ENCODE measurements at places on chromosomes 4 and X.
A peak's percentile ranks its signal among the peaks of the same experiment; 100 is the strongest.

- no peak for DNase-seq
Observed at GRCh38 chrX:70219938-70220764, 14.3 kb upstream of the AWAT1 start.

DNA sequence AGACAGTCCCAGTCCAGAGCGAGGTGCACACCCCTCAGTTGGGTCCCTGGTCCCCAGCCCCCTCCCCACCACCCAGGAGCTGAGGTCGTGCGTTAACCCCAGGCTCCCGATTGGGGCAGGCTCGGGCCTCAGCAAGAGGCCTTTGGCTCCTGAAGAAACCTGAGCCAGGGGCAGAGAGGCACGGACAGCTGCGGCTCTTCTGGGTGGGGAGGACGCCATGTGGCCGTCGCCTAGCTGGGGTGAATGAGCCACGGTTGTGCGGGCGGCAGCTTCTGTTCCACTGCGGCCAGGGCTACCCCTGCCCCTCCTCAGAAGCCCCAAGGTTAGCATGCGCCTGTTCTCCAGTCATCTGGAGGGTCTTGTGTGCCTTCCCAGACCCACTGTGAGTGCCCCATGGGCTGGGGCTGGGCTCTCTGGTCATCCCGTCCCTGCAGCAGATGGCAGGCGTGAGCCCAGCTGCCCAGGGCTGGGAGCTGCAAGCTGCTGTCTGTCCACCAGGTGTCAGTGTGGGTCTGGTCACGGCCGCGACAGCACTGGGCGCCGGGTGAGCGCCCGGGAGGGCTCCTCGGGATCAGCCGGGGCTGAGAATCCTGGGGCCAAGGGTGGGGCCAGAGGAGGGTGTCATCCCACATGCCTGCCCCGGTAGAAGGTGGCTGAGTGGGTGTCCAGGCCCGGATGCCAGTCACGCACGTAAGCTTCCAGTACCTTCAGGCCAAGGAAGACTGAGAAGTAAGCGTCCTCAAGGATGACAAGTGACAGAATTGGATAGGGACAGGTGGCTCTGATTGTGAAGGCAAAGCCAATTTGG lies 21.9 kb downstream of the ATP2B3 start:
- peak; percentile 71 for DNase-seq

- no peak for DNase-seq
Observed at GRCh38 chr4:151669990-151670389, 90.8 kb downstream of the GATB start.

GRCh38 chr4:55398461-55398860 lies 2.7 kb downstream of the TMEM165 start:
- no peak for DNase-seq

- DNase-seq: no peak
Observed at GRCh38 chr4:174580597-174580996, 58.3 kb upstream of the HPGD start.

DNA sequence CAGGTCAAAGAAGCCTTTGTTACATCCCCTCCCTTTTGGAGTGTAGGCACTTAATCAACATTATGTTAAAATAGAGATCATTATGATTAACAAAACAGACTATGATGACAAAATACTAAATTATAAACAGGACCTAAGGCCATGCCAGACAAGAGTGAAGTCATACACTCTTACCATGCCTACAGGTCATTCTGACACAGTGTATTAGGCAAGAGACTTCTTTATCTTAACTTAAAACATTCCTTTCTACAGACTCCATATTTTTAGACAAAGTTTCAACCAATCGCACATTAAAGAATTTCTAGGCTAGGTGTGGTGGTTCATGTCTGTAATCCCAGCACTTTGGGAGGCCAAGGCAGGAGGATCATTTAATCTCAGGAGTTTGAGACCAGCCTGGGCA lies 128.6 kb upstream of the SLC34A2 start:
- DNase-seq: no peak

- no peak for DNase-seq
Observed at GRCh38 chr4:115219862-115220261, 106.4 kb upstream of the NDST4 start.

DNA sequence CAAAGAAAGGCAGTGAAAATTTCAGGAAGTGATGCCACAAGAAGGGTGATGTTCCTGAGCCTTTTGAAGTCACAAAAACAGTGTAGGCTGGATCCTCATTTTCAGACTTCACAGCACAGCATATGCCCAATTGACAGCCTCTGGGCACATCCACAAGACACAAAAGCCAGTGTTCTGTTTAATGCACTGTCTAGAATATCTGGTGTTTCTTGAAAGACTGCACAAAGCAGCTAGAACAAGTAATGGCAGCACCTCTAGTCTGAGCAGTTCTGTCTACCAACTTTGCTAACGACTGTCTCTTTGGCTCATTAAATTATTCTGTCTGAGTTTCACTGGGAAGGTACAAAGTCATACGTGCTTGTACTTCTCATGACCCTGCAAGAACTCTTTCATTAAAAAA lies 417.1 kb upstream of the GALNT7 start:
- no peak for DNase-seq

DNA sequence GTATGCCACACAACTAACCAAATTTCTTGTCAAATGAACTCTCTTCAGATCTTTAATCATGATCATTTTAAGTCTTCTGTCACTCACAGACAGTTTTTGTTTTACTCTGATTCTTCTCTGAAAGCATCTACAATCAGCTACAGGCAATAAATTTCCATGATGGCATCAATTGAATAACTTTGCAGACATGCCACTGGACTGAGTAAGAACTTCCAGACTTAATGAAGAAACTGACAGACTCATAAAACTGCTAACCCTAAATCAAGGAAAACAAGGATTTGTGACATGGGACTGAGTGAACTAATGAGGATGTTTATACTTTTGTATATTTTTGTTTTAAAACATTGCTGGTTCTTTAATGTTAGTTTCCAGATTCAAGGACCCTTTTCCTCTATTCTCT lies 5.5 kb upstream of the PPP1R2C start:
- no peak for DNase-seq

GRCh38 chrX:129462707-129463106 lies 60.6 kb downstream of the SMARCA1 start:
- no peak for DNase-seq

- no peak for DNase-seq
Observed at GRCh38 chr4:127082986-127083385, 549.8 kb upstream of the INTU start.

GRCh38 chr4:70902577-70903290 lies 565 bp downstream of the MOB1B start:
- DNase-seq: peak; percentile 32

- no peak for DNase-seq
Observed at GRCh38 chr4:139808381-139808807, 142.8 kb downstream of the MGST2 start.

GRCh38 chrX:44349561-44349960 lies 6.1 kb upstream of the EFHC2 start:
- no peak for DNase-seq

All from activated naive CD4-positive, alpha-beta T cell treated with anti-CD3 and anti-CD28 coated beads for 36 hours (primary cell).